Temporal lobe (tissue), 4 donors: ENCODE measurements at places on chromosomes 1 and 21. TPM values are rescaled to one million over a fixed set of nuclear protein-coding genes. Genes with fewer than 3 reads are reported as not detected.

DIRAS3 gene
- 4.2 TPM for total RNA-seq

SLC30A2 gene
- not detected for total RNA-seq

HAO2 gene
- total RNA-seq, result not detected

MROH9 gene
- not detected for total RNA-seq

ADGRL2 gene
- 72.8 TPM for total RNA-seq

IVNS1ABP gene
- total RNA-seq, result 149 TPM

TFF3 gene
- not detected for total RNA-seq

ZNF326 gene
- 25.3 TPM for total RNA-seq

CCNL2 gene
- total RNA-seq, result 86.1 TPM

BMP8A gene
- total RNA-seq, result 0.25 TPM

CENPF gene
- total RNA-seq, result 14.8 TPM

SLC16A4 gene
- total RNA-seq, result 3.7 TPM

TCP10L gene
- total RNA-seq, result 4.7 TPM

VN1R5 gene
- not detected for total RNA-seq

LDLRAD1 gene
- not detected for total RNA-seq

TDRD5 gene
- 1.2 TPM for total RNA-seq

FASLG gene
- not detected for total RNA-seq

RNPEP gene
- 16.7 TPM for total RNA-seq

FAM72D gene
- total RNA-seq, result 0.49 TPM

PTGER3 gene
- 1.2 TPM for total RNA-seq

BMP8B gene
- total RNA-seq, result 0.49 TPM

CASZ1 gene
- 0.98 TPM for total RNA-seq

SPATA21 gene
- total RNA-seq, result not detected

POLR3GL gene
- 10.6 TPM for total RNA-seq

OVAAL gene
- total RNA-seq, result not detected

FAM151A gene
- total RNA-seq, result not detected

RORC gene
- total RNA-seq, result under 0.01 TPM

ARMH1 gene
- total RNA-seq, result 3.2 TPM

PGLYRP3 gene
- not detected for total RNA-seq

CAPN8 gene
- not detected for total RNA-seq

OR2L5 gene
- 0.25 TPM for total RNA-seq

SLC6A17 gene
- total RNA-seq, result 13.5 TPM

MX1 gene
- 3.9 TPM for total RNA-seq

PKP1 gene
- total RNA-seq, result 0.25 TPM

HCN3 gene
- 15.0 TPM for total RNA-seq

SMIM12 gene
- 7.4 TPM for total RNA-seq

PALMD gene
- total RNA-seq, result 41.8 TPM

TCHH gene
- total RNA-seq, result 0.25 TPM

BATF3 gene
- total RNA-seq, result 2.0 TPM

DIO1 gene
- not detected for total RNA-seq

TNFAIP8L2 gene
- total RNA-seq, result 0.98 TPM

HMCN1 gene
- 2.7 TPM for total RNA-seq

MAP3K21 gene
- 3.2 TPM for total RNA-seq

KRTCAP2 gene
- total RNA-seq, result 21.4 TPM

RIPK4 gene
- total RNA-seq, result not detected

B3GALT5 gene
- total RNA-seq, result 0.74 TPM

ADAMTS4 gene
- 0.49 TPM for total RNA-seq

IQCC gene
- 2.5 TPM for total RNA-seq

TMEM54 gene
- total RNA-seq, result 3.7 TPM

NEK2 gene
- total RNA-seq, result 3.0 TPM

CAPN2 gene
- 42.0 TPM for total RNA-seq

WDR64 gene
- total RNA-seq, result not detected
